H7 (cell line): ENCODE measurements at places on chromosomes 7 and 10.

DNA sequence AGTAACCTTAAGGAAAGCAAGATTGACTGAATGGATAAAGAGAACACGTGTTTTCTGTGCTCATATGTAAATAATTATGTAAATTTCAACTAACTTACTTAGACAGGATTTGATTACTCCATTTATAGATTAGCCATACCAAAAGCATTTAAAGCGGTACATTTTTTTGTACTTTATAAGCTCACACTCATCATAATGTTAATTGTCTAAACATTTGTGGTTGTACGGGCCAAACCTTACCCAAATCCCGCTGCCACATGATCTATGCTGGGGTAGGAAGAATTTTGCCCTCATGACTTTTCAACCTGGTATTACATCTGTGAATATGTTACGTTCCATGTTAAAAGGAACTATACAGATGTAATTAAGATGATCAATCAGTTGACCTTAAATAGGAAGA is 29.1 kb downstream of the MKX start:
- DNase-seq = no peak

DNA sequence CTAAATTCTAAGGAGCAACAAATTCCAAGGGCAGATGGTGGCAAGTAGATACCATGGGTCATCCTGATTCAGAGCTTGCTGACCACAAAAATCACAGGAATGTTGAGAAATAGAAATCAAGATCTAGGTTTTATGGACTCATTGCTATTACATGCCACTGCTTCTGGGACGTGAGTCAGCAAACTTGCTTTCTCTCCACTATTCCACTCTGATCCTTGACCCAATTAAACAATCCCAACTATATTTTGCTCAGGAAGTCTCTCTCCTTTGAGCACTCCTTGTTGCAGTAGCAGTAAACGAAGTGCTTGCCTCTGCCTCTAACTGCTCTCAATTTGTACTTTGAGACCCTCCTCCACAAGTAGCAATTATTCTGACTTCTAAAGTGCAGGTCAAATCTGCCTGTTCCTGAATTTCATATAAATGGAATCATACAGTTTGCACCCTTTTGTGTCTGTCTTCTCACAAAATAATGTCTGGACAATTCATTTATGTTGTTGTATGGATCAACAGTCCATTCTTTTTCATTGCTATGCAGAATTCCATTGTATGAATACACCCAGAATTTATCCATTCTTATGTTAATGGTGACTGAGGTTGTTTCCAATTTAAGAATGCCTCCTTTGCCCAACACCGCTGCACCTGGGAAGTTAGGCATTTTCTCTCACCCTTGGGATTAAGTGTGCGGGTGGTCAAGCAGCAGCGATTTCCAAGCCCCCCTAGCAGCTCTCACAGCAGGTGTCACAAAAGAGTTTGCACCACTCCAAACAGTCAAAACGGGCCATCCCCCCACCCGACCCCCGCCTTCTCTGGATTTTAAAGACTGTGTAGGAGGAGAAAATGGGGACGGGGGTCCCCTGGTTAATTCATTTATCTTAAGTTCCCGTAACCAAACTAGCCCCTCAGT is 35.9 kb downstream of the ACSM6 start:
- DNase-seq = peak; percentile 33

DNA sequence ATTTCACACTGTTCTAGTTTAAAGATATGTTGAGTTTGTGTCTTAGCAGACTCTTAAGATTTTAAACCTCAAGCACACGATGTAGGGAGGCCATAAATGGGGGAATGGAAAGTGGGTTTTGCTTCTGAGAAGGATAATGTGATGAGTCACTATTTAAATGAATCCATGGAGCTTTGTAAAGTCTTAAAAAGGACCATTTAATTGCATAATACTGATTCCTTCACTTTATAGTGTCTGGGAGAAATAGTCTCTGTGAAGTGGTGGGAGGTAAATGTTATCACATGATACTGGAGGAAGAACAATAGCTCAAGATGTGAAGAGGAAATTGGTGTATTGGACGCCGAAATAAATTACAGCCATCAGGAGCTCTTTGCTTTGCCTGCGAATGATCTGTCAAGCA is 84.0 kb upstream of the MYO3A start:
- no peak for DNase-seq

GRCh38 chr10:15543994-15544393 is 172.9 kb upstream of the FAM171A1 start:
- DNase-seq = no peak

DNA sequence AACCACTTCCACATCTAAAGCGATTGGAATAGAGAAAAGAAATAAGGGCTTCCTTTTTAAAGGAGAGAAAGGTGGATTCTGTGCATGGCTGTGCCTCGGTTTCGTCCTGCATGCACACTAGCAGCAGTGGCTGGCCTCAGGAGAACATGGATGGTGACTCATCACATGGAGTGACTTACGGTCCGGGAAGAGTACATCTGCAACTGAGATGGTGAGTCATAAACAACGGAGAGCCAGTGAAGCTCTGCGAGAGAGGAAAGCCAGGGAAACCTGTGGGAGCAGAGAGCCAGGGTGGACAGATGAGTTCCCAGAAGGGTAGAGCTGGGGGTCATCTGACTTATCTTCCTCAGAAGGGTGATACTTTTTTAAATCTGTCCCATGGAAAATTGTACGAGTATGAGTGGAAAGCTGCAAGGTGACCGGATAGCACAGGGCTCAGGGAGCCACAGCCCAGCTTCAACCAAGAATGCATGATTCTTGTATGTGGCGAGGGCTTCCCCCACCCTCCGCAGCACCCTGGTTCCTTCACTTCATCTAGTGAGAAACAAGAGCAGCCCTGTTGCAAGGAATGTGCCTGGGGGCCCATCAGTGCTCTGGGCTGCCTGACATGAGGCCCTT is 259.1 kb downstream of the KLF6 start:
- DNase-seq = no peak

DNA sequence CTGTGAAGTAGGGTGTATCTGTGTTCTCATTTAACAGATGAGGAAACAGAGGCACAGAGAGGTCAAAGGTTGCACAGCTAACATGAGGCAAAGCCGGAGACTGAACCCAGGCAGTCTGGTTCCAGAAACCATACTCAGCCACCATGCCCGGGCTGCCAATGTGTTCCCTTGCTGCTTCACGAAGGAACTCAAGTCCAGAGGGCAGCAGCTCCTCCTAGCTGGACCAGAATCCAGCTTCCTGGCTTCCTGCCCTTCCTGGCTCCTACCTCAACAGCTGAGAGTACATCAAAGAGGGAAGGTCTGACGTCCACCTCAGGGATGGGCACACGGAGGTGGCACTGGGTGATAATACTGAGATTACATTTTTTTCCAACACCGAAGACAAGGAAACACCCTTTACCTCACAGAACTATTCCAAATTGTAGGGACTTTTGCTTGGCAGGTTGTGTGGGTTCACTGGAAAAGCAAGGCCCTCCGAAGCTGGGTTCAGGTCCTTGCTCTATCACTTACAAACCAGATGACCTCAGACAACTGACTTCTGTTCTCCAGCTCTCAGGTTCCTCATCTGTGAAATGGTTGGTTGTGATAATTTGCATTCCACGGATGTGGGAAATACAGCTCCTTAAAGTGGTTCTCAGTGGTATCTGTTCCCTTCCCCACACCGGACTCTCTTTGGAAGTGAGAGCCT is 154.1 kb upstream of the ZMIZ1 start:
- DNase-seq = no peak

- DNase-seq = no peak
Observed at GRCh38 chr7:19062216-19062615, 55.2 kb downstream of the TWIST1 start.

DNA sequence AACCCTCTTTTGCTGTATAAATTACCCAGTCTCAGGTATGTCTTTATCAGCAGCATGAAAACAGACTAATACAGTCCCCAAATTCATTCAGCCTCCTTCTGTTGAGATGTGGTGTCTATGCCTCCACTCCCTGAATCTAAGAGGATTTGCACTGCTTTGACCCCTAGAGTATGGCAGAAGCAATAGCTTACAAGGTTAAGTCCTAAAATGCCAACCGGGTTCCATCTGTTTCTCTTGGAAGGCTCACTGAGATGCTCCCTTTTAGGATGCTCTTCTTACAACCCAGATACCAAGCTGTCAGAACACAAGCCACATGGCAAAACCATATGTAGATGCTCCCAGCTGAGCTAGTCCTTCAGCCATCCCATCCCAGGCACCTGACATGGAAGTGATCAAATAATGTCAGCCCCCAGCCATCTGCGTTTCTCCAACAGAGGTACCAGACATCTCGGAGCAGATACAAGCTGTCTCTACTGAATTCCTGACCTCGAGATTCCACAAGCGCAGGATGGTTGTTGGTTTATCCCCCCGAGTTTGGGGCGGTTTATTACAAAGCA is 20.2 kb downstream of the CALN1 start:
- DNase-seq = no peak

GRCh38 chr10:87974769-87975168 is 111.3 kb downstream of the PTEN start:
- no peak for DNase-seq

DNA sequence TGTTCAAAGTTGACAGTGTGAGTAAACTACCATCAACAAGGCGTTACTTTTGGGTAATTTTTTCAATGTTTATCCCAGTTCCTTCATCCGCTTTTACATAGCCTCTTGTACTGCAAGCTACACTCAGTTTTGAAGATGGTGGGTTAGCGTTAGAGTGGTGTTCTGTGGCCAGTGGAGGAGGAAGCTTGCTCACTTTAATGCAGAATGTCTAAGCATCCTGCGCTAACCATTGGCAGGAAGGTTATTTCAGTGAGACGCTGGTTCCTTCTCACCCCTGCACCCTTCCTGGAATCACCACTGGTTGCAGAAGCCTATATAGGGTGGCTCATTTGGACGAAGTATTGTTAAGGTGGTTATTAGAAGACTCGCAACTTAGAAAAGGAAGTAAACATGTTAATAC is 159.1 kb downstream of the CELF2 start:
- DNase-seq = no peak

- no peak for DNase-seq
Observed at GRCh38 chr10:104441329-104442000, 87.8 kb downstream of the CFAP58 start.

DNA sequence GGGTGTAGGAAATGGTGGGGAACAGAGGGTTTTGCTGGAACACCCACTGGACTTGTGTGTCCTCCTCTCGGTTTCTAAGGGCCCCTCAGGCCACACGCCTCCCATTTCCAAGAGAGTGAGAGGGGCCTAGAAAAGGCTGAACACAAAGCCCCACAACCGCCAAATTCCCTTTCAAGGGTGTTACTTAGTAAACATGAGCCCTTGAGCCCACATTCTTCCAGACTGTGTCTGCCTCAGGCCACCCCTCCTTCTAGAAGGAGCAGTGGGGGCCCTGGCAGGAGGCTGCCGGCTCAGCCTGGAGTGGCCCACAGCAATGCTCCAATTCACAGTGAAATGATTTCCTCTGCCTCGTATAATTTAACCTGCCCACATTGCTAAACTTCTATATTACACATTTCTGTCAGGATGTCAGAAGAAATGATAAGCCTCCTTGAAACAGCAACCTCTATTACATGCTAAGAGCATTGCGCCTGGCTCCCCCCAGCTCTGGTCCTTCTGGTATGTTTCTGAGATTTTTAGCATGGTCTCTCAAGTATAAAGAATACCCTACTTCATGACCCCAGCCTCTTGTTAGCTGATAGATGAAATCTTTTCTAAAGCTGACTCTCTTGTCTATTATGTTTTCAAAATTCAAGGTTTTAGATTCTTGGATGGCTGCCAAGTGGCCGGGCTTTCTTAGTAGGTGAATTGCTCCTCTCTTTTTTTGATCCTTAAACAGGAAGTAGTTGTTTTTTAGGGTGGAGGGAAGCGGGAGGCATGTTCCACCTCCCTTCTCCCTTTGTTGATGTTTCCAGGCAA is 673.9 kb upstream of the GALNT17 start:
- no peak for DNase-seq

GRCh38 chr7:45569290-45569685 is 4.9 kb upstream of the ADCY1 start:
- peak; percentile 8 for DNase-seq

GRCh38 chr10:131982185-131982756 is 548 bp upstream of the BNIP3 start:
- peak; percentile 82 for DNase-seq

DNA sequence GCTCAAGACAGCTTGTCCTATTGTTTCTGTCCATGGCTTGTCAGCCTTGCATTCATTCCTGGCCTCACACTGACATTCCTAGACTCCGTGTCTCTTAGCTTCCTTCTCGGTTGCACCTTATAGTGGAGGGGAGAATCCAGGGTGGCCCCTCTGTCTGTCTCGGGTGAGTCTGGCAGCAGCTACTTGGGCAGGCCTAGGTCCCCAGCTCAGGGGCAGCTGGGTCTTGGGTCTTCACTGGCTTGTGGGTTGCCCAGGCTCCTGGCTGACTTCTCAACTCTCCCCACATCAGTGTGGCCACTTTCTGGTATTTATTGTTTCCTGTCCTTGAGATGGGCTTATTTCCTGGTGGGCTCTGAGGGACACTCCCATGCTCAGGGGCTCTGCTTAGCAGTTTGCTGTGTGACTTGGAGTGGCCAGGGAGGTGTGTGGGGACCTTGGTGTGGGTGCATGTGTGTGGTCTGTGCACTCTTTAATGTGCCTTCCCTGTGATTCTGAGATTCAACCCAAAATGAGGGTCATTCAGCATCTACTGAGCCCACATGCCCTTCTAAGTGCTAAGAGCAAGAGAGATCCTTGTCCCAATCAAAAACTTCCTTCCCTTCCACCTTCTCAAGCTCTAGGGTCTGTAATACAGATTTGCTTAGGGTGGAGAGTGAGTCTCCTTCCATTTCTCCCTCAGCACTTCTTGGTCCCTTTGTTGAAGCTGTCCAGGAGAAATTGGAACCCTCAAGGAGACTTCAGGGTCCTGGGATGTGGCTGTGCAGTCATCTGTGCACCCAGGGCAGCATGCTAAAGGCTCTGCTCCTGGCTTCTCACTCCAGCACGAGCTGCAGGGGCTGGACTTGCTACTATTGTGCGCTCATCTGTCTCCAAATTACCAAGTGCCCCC is 20.1 kb downstream of the UPP1 start:
- DNase-seq = no peak

DNA sequence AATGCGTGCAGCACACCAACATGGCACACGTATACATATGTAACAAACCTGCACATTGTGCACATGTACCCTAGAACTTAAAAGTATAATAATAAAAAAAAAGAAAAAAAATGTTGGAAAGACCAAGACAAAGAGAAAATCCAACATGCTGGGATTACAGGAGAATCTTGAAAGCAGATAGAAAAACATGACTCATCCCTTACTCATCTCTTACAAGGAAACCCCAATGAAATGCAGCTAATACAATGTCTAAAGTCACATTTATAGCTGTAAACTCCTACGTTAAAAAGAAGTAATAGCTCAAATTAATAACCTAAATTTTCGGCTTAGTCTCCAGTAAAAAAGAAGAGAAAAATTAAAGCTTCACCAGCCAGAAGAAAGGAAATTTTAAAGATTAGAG is 47.5 kb upstream of the DGKB start:
- no peak for DNase-seq

GRCh38 chr10:128210215-128211063 is 84.2 kb upstream of the MKI67 start:
- peak; percentile 94 for DNase-seq

- DNase-seq = no peak
Observed at GRCh38 chr10:3571310-3571825, 213.6 kb downstream of the KLF6 start.

GRCh38 chr10:60283397-60283796 is 106.3 kb downstream of the ANK3 start:
- no peak for DNase-seq
